ELR (cell line): ENCODE measurements at places on chromosomes 16 and 17.
A peak's percentile ranks its signal among the peaks of the same experiment; 100 is the strongest.

GRCh38 chr17:44005527-44006271 lies 1.3 kb downstream of the NAGS start:
- DNase-seq = no peak

DNA sequence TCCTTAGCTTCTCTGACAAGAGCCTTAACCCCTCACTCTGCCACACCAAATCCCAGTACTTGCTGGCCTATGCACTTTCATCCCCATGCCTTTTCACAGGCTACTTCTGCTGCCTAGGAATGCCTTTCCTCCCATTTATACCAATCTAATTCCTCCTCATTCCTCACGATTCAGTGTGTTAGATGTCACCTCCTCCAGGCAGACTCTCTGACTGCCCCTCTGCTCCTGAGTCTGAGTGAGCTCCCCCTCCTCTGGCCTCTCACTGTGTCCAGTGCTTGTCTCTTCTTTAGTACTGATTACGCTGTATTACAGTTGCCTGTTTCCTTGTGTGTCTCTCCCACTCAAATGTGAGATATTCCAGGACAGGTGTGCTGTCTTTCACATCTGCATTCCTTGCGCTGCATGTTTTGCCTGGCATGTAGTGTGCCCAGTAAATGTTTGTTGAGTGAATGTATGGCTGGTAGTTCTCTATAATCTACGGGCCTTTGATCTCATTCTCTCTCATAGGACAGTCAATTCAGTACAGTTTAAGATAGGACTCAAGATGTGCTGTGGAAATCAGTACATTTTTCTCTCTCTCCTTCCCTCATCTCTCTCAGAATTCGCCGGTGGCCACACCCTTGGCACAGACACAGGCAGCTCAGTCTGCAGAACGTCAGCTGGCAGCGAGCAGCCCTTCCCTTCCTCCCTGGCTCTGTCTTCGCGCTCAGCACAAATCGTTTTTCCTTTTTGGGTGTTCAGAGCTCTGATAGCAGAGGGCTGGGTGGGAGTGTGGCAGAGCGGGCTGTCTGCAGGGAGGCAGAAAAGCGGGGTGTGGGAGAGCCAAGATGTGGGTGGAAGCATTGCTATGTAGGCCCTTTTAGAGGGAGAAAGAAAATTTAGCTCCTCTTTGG lies 18.5 kb downstream of the ARL4D start:
- no peak for DNase-seq

GRCh38 chr17:12406623-12407215 lies 259.0 kb upstream of the MYOCD start:
- no peak for DNase-seq

- DNase-seq = peak; percentile 56
Measured at GRCh38 chr16:2963723-2964474, at the start of gene KREMEN2. Gene KREMEN2 (plus strand): TSS chr16:2964275. CDS start chr16:2964521, 246 bp downstream.

- DNase-seq = peak; percentile 5
Measured at GRCh38 chr17:71023249-71024030, 854.1 kb downstream of the KCNJ2 start.

DNA sequence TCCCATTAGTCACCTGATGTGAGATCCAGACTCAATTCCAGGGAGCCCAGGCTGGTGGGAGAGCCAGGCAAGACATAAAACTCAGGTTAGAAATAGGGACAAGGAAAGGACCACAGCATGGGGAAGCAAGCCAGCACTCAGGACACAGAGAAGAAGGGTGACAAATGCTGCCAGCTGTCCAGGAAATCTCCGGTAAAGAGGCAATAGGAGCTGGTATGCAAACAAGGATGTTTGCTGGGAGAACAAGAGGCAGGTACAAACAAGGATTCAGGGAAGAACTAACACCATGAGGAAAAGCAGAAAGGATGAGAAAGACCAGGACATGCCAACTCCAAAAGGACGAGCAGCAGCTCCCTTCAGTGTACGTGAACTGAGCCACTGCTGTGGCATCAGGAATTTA lies 10.2 kb upstream of the TXNDC11 start:
- no peak for DNase-seq

- DNase-seq = peak; percentile 63
Measured at GRCh38 chr17:79612468-79613194, 1.8 kb upstream of the RBFOX3 start.

DNA sequence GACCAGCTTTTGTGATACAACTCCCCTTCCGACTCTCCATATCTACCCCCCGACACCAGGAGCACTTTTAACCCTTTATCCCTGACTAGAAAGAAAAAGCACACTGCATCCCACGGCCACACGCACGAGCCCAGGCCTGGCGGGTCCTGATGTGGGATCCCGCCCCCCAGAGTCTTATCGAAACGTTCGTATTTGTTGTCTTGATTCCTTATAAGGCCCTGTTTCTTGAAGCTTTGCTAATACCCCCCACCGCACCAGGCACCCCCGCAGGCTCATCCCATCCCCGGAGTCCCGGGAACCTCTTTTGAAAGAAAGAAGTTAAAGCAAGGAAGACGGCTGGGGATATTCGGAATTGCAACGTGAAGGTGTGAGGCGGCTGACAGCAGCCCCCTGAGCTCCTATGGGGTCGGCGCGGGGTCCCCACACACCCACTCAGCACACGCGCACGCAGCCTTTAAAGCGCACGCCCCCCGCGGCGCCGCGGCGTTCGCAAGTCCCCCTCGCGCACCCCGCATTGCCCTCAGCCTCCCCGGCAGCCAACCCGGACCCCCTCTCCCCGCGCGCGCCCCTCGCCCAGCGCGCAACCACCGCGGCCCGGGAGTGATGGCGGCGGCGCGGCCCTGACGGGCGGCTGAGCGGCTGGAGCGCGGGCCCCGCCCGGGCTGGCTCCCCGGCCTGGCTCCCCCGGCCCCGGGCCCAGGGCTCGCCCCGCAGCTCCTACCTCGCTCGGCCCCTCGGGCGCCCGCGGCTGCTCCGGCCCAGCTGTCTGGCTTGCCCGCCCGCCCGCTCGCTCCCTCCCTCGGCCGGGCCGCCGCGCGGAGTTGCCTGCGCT lies 448 bp downstream of the STAT5B start:
- DNase-seq = peak; percentile 40

GRCh38 chr17:59775786-59776350 lies 68.4 kb downstream of the VMP1 start:
- no peak for DNase-seq

GRCh38 chr16:3846595-3847091 lies 33.9 kb downstream of the CREBBP start:
- DNase-seq = no peak
